ENCODE measurements at places on chromosomes 5 and 9.

DNA sequence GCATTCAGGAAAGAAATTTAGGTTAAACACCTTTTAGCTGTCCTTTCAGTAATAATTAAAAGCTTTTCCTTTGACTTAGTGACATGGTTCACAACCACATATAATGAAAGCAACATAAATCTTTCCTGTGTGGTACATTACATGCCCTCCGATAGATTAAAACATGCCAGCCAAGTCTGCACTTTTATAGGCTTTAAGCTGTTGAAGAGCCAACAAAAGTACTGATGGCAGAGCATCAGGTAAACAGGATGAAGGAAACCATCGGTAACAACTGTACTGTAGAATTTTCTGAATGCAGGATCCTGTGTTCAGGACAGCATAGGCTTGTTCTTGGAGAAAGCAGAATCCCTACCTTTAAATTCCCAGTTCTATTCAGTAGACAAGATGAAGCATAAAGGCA is 226.6 kb downstream of the MLLT3 start:
- no peak for DNase-seq

DNA sequence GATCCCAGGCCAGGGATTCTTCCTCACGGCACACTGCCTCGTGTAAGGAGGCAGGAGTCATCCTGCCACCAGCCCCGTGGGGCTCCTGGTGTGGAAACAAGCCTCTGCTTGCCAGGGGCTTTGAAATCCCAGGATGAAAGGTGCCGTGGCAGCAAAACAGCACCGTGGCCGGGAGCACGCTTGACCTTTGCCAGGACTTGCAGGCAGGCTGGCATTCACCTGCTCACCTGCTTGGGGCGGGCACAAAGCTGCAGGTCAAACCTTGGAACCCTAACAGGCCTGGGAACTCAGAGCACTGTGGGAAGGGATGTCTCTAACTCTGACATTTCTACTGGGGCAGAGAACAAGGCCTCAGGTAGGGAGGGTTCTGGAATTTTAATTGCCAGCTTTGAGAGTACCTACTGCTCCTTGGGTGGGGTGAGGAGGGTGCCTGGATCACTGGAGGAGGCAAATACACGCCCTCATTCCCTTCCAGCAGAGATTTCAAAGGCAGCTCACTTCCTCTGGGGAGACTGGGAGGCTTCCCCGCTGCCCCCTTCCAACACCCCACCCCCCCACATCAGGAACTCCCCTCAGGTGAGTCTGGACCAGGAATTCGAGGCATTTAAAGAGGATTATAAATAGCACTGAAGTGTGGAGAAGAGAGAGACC is 45.6 kb upstream of the STXBP1 start:
- no peak for DNase-seq

GRCh38 chr9:35510754-35511428 is 21.0 kb downstream of the RUSC2 start:
- peak; percentile 69 for DNase-seq

GRCh38 chr5:115948091-115948534 is 14.2 kb upstream of the LVRN start:
- DNase-seq: no peak

DNA sequence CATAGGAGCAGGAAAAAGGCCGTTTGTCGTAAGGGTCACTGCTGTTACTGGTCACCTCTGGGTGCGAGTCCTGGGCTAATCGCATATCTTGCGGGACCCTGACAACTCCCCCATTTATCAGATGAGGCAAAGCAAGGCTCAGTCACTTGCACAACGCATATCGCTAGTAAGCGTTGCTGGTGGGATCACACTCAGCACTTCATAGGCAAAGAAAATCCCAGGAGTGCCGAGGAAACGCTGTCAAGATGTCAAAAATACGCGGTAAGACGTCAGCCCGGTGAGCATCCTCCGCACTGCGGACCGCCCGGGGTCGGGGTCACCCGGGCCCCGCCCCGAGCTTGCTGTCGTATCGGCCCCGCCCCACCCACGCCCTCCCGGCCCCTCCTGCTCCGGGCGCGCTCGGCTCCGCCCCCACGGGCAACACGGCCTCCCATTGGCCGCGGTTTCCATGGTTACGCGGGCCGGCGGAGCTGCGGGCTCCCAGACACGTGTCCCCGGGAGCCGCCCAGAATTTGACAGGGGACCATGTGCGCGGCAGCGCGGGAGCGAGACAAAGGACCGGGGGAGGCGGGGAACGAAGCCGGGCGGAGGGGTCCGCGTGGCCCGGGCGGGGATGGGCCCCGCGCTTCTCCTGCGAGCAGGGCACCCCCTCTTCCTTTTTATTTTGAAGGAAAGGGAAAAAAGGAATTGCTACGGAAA is 80.2 kb upstream of the IER5L start:
- peak; percentile 86 for DNase-seq

- no peak for DNase-seq
These were observed 35.0 kb upstream of the HMHB1 start for GRCh38 chr5:143776951-143777350.

DNA sequence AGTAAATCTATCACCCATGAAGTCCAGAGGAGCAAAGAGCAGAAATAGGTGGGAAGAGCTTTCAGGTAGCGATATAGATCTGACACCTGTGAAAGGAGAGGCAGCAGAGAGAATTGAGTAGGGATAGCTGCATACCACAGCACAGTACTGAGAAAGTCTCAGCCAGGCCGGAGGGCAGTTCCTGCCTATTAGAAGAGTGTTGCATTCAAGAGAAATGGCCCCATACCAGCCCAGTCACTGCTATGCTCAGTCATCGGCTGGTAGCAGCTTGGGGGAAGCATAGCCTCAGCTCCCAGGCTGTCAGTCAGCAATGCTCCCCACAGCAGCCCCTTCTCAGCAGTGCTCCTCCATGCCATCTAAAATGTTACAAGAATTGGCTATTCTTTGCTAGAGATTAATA is 285.1 kb upstream of the CDH6 start:
- no peak for DNase-seq

GRCh38 chr9:22073349-22073748 is 64.2 kb upstream of the CDKN2B start:
- DNase-seq: no peak

DNA sequence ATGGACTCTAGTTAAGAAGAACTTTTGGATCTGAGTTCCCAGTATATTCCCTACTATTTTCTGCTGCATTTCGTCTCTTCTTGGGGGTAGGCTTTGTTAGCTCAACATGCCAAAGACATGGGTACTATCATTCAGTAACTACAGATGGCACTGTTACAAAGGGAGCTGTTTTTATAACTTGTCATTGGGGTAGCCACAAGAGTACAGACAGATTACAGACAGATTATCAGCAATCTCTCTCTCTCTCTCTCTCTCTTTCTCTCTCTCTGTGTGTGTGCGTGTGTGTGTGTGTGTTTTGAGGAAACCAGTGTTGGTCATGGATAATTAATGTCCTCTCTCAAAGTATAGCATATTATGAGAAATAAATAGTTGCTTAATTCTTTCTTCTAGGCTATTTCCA is 116.1 kb downstream of the WDR70 start:
- DNase-seq: no peak

GRCh38 chr5:54109626-54110330 is 200.6 kb downstream of the ARL15 start:
- no peak for DNase-seq

GRCh38 chr5:149143470-149143869 is 2.2 kb downstream of the ABLIM3 start:
- no peak for DNase-seq

GRCh38 chr5:27590503-27590902 is 552.1 kb upstream of the CDH9 start:
- no peak for DNase-seq

DNA sequence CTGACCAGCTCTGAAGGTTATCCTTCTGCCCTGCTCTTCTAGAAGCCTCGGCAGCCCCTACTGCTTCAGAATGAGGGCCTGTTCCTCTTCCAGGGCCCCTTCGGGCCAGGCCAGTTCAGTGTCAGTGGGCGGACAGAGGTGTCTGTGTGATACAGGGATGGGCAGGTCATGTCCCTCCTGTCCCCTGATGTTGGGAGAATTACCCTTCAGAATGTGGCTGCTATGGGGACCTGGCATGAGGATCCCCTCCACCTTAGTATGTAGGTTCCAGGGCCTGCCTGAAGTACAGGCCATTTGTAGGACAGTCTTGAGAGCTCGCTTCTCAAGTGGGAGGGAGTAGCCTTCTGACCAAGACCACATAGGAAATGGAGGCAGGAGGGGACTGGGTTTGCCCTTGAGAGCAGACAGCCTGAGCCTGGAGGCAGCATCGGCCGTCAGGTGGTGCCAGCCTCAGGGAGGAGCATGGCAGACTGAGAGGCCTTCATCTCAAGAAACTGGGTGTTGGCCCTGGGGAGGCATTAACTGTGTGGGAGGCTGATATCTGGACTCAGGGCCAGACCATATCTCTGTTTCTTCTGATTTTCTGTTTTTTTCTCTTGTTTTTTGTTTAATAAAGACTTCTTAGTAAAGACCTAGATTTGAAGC is 32.0 kb downstream of the ANGPTL2 start:
- DNase-seq: no peak

DNA sequence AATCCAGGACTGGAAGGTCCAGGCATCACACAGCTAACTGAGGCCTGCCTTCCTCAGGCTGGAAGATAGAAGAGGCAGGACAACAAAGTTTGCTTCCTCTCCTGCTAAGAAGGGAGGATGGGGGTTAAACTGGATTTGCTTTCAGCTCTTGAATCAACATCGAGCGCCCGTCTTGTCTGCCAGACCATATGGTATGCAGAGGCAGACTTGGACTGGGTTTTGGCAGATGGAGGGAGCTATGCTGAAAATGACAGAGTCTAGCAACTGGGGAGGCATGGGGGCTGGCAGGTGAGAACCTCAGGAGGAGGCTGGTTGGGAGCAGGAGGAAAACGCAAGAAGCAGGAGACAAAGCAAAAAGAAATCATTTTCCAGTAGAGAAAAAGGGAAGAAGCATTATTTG is 289.5 kb upstream of the IL12B start:
- DNase-seq: no peak

DNA sequence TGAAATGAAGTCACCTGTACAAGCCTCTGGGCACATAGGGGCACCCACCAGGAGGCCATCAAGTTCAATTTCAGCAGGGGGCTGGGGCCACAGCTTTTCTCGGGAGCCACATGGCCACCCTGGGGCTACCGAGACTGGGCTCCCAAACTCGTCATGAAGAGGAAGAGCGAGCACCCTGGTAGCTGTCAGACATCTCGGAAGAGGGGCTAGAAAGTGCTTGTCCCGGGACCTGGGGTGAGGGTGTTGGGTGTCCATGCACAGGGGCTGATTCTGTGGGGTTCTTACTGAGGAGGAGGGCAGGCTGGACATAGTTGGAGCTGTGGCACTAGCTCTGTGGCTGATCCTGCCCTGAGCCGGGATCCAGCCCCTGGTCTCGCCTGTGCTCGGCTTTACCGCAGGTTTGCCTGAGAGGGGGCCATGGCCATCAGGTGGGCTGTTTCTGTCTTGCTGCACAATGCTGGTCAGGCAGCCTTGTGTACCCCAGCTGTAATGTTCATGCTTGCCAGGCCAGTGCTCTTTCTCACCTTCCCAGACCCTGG is 70.3 kb downstream of the PHF2 start:
- DNase-seq: no peak

DNA sequence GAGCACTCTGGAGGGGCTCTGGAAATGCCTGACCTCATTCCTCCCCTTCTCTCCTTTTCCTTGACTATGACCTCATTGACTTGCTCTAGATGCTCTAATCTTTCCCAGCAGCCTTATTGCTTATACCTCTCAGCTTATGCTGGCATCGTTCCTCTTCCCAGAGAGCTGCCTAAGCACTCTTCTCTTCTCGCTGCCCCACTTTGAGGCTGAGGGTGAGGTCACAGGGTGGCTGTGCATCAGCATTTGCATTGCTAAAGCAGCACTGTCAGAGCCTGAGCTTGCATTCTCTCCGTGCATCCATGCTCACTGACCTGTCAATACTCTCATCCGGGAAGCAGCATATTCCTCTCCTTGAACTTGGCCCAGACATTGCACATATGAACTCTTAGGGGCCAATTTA is 96.4 kb upstream of the NTRK2 start:
- no peak for DNase-seq

- no peak for DNase-seq
These were observed 132.4 kb downstream of the HACD4 start for GRCh38 chr9:20898885-20899554.

DNA sequence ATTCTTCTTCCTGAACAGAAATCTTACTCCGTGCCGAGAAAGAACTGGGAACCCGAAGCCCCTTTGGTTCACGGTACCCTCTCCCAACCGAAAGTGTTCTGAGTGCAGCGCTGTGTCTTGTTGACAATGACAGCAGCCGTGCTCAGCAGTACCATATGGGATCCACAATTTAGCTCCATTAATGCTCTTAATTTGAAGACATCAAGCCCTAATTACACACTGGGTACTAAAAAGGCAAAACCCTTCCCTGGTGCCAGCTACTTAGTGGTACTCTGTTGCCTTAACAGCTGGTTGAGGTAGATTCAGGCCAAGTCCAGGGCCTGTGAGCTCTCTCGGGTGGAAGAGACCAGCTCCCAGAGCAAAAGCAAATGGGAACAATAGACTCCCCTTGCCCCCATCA is 24.5 kb downstream of the DDX31 start:
- no peak for DNase-seq

GRCh38 chr5:18772475-18772874 is 1138.2 kb downstream of the TAF11L14 start:
- DNase-seq: no peak

DNA sequence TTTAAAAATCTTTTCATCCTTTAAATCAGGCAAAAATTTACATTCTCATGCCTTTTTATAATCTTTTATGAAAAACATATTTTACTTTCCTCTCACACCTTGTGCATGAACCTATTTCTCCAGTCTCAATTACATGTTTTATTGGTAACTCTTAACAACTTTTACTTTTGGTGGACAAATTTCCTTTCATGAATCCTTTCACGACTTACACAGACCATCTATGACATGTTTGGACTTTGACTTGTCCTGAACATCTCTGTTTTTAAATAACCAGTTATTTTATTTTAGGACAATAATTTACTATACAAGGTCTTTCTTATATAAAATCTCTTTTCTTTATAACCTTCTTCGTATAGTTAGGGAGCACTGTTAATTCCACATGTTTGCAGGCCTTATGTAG is 26.5 kb upstream of the MTMR12 start:
- no peak for DNase-seq

DNA sequence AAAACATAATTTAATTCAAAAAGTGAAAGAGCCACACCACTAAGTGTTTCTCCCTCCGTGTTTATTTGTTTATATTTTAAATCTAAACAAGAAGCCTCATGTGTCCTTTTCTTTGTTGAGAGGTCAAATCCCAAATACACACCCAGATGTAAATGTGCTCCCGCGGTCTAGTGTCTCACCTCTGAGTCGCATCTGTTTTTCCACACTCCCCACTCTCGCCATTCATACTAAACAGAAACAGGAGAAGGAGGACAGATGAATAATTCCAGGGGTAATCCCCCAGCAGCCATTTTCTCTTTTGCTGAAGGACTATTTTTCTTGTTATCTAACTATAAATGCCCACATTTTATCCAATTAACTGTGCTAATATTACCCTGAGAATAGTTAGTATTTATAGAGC is 361.6 kb upstream of the RIOK2 start:
- DNase-seq: no peak

GRCh38 chr9:108035487-108035886 is 545.9 kb upstream of the KLF4 start:
- DNase-seq: no peak

- peak; percentile 64 for DNase-seq
These were observed 13.6 kb upstream of the SYNPO start for GRCh38 chr5:150626853-150627276.

- no peak for DNase-seq
These were observed 4.4 kb downstream of the SNX24 start for GRCh38 chr5:122849771-122850170.

- no peak for DNase-seq
These were observed 21.8 kb downstream of the DAPK1 start for GRCh38 chr9:87519461-87519860.

Measured in mucosa of gallbladder (tissue), 1 donor.